ENCODE measurements at places on chromosomes 16 and 17.

DNA sequence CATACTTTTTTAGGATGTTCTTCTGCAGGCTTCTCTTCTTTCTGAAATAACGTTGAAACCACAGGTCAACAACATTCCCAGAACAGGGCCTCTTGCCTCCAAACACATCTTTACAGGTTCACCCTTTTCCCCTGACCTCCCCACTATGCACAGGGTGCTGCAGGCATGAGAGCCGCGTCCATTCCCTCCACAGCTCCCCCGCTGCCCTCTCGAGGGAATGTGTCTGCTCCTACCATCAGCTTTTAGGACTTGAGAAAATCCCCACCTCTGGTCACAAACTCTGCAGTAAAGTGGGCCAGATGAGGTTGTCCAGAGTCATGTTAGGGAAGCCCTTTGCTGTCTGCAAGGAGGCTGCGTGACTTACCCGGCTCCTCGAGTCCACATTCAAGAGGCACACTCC lies 30.5 kb downstream of the DUSP14 start:
- DNase-seq, result no peak

DNA sequence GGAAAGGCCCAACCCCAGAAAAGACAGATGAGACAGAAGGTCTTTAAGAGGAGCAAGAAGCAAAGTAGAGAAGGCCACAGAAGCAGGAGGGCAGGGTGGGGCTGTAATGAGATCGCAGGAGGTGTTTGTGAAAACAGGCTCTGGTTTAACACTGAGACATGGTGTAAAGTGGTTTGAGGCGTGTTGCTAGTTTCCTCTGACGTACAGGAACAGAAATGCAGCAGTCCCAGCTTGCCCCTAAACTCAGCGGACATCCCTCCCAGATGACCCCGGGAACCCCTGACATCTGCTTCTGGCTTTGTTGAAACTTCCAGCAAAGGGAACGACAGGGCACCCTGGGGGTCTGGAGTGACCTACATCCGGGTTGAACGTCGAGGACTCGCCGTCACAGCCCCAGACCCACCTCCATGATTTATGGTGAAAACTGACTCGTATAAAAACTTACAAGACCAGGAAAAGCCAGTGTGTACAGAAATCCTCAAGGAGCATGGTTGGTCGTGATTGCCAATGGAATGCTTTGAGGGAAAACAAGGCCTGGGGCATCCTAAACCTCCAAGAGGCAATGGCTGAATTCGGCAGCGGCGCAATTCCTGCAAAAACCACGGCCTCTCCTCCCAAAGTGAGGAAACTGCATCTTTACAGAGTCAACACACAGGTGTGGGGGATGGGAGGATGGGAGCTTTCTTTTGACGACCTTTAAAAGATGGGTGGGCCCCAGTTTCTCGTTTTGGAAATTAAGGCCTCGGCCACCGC lies 25.8 kb downstream of the LITAF start:
- DNase-seq, result peak; percentile 48

GRCh38 chr17:21357281-21357680 lies 18.9 kb upstream of the KCNJ12 start:
- no peak for DNase-seq

DNA sequence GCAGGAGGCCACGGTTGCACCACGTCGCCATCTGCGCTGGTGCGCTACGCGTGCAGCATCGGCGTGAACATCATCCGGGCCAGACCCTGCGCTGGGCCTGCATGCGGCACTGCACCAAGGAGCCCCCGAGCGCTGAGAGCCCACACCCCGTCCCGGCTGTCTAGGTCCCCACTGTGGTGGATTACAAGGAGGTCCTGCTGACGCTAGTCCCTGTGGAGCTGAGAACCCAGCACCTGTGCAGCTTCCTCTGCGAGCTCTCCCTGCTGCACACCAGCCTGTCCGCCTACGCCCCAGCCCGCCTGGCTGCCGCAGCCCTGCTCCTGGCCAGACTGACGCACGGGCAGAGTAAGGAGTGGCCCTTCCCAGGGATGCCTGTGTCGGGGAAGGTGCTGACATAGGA lies 10.8 kb upstream of the TEDC2 start:
- no peak for DNase-seq

- no peak for DNase-seq
These were observed 22.2 kb downstream of the MEAK7 start for GRCh38 chr16:84482001-84482891.

DNA sequence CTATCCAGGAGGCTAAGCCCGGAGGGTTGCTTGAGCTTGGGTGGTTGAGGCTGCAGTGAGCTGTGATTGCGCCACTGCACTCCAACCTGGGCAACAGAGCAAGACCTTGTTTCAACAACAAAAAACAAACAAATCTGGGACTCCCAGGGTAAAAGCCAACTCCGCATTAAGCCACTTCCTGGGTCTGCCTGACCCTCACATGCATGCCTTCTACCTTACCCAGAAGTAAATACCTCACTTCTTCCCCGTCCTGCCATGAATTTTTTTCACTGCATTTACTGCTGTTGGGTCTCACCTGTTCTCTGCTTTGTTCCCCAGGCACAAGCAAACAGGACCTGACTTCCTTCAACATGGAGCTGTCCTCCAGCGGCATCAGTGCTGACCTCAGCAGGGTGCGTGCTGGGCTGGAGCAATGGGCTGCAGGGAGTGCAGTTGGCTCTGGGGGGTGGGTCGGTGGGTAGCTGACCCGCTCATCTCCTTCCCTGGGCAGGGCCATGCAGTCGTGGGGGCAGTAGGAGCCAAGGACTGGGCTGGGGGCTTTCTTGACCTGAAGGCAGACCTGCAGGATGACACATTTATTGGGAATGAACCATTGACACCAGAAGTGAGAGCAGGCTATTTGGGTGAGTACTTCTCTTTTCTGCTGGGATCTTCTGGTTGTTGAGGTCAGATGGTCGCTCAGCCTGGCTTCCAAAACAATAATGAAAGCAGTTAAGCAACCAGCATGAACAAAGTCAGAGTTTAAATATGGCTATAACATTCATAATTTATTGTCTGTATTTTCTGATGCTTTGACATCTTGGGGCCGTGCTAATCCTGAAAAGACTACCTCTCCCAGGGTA lies 16.4 kb downstream of the ITGAL start:
- no peak for DNase-seq

DNA sequence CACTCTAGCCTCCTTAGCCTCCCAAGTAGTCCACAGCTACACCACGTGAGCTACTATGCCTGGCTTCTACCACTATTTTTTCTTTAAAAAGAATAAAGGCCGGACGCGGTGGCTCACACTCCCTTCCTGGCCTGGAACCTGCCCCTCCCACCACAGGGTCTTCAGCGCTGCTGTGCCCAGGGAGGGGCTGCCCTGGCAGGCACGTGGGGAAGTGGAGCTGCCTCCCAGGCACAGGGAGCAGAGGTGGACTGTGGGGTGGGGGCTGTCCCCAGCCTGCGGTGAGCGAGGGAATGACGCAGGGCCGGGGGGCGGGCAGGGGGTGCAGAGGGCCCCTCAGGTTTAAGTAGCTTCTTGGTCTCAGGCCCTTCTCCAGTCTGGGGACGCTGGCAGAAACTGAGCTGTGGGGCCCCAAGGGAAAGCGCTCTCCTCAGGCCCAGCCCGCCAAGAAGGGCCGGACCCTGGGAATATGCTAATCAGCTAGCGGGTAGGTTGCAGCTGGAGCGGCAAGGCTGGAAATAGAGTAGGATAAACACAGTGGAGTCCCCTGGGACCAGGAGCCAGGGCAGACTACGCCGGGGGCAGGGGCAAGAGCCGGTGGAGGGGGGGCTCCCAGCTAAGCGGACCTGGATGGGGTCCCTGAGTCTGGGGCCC lies 46.8 kb downstream of the TIMM22 start:
- no peak for DNase-seq

GRCh38 chr17:45296833-45297124 lies 20.0 kb downstream of the MAP3K14 start:
- no peak for DNase-seq

GRCh38 chr16:81651758-81652718 lies 127.1 kb upstream of the PLCG2 start:
- no peak for DNase-seq

DNA sequence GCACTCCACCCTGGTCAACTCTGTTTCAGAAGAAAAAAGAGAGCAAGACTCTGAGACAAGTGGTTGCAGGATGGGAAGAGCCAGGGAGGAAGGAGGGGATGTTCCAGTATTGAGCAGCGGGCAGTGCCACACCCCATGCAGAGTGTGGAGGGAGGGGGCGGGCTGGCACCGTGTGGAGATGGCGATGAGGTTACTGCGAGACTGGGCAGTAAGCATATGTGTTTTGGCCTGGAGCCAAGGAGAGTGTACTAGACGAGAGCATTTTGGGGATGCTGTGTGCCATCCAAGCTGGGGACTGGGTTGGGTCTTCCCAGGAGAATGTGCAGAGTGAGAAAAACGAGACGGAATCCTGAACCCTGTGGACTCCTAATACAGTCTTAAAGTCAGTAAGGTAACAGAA lies 3.4 kb downstream of the TBC1D24 start:
- DNase-seq, result no peak

DNA sequence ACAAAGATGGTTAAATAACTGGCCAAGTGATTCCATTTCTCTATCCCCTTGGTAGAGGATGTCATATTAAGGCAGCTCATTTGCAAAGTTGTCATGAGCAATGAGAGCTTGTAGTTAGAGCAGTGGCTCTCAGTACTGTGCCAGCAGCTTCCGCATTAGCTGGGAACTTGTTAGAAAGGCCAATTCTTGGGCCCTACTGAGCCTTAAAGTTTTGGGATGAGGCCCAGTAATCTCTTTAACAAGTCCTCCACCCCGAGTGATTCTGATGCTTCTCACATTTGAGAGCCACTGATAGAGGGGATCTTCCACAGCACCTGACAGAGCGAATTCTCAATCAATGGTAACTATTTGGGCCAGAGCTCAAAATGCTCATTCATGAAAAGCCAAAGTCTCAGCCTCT lies 20.2 kb upstream of the CCL1 start:
- DNase-seq, result no peak

- DNase-seq, result peak; percentile 72
These were observed at the start of gene RFFL for GRCh38 chr17:35063514-35064223. TSS of gene RFFL (minus strand) at chr17:35063707. CDS start at chr17:35026553, 37,154 bp downstream.

DNA sequence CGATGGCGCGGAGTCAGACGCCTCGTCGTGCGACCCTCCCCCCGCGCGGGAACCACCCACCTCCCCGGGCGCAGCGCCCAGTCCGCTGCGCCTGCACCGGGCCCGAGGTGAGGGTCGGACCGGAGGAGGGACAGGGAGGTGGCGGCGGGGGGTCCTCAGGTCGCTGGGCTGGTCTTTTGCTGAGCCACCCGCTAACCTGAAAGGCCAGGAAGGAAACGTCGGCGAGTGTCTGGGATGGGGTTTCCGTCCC lies 4.9 kb downstream of the TBX2 start:
- no peak for DNase-seq

DNA sequence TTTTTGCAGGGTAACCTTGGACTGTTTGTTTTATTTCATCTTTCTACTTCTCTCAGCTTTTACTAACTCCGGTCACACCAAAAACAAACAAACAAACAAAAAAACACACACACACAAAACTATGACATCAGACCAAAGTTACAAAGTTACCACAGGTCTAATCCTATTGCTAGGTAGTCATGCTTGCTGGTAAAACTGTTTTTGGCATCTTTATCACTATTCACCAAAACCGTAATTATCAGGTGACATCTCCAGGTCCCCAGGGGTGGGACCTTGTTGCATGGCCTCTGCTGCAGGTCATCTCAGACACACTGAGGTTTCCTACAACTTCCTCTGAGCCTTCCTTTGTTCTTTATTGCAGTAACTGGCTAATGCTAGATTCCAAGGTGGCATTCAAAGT lies 162.3 kb downstream of the ABCA8 start:
- no peak for DNase-seq

DNA sequence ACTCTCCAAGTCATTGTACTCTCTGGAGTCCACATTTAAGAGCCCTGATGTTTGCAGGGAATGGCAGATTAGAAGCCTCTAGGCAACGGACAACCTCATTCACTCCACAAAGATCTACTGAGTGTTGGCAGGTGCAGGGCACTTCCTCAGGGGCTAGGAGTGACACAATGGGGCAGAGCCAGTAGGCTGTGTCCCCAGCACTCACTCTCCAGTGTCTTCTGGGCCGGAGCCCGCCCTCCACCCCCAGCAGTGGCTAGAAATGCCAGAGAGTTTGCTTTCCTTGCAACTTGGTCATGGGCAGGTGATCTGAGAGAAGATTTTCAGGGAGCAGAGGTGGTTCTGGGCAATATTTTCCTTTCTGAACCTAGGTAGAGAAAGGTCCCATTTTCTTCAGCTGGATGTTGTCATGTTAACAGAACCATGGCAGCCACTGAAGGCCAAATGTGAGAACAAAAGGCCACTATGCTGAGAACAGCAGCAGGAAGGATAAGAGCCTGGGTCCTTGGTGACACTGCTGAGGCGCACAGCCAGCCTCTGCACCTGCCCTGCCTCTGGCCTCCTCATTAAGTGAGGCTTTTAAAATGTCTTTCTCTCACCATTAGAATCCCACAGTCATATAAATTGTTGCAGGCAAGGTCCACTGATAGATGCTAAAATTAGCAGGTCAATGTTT lies 96.2 kb downstream of the USP31 start:
- DNase-seq, result no peak

DNA sequence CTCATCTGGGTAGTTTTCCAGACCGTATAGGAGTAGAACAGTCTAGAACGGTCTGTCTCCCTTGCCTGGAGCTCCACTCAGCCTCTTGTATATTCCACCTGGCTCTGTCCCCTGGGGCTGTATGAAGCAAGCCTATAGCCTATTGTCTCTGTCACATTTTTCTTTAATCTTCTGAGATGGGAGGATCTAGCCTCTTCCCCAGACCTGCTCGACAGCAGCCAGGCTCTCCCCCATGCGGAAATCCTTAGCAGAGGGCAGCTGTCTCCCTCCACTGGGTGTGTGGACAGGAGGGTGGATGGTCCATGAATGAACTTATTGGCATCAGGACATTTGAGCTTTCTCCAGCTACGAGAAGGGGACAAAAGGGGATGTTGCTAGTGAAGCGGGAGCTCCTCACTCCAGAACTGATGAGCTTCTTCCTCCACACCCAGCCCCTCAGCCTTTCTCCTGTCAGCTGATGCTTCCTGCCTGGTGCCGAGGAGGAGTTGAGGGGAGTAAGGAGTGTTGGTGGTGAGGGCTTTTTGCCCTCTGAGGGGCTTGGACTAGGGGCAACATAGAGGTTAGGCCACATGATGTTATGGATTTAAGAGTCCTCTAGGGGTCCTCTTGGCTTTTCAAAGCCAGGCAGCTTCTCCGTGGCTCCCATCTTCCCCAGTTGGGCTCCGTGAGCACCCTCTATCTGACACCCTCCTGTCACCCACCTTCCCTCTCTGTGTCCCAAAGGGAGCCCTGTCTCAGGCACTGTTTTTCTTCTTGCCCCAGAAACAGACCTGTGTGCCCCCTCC lies 28.0 kb downstream of the ARHGAP23 start:
- DNase-seq, result no peak

- no peak for DNase-seq
These were observed 4.6 kb downstream of the PDF start for GRCh38 chr16:69325784-69326171.

GRCh38 chr17:17235212-17236174 lies 1.5 kb downstream of the FLCN start:
- DNase-seq, result no peak

GRCh38 chr17:6524520-6524919 lies 31.8 kb downstream of the PITPNM3 start:
- no peak for DNase-seq

- no peak for DNase-seq
These were observed 123.8 kb upstream of the RPL38 start for GRCh38 chr17:74079537-74080300.

- DNase-seq, result no peak
These were observed 44.0 kb downstream of the PLCG2 start for GRCh38 chr16:81823111-81823510.
